Smooth muscle cell of the brain vasculature (primary cell): ENCODE measurements at places on chromosomes 16 and 17.

DNA sequence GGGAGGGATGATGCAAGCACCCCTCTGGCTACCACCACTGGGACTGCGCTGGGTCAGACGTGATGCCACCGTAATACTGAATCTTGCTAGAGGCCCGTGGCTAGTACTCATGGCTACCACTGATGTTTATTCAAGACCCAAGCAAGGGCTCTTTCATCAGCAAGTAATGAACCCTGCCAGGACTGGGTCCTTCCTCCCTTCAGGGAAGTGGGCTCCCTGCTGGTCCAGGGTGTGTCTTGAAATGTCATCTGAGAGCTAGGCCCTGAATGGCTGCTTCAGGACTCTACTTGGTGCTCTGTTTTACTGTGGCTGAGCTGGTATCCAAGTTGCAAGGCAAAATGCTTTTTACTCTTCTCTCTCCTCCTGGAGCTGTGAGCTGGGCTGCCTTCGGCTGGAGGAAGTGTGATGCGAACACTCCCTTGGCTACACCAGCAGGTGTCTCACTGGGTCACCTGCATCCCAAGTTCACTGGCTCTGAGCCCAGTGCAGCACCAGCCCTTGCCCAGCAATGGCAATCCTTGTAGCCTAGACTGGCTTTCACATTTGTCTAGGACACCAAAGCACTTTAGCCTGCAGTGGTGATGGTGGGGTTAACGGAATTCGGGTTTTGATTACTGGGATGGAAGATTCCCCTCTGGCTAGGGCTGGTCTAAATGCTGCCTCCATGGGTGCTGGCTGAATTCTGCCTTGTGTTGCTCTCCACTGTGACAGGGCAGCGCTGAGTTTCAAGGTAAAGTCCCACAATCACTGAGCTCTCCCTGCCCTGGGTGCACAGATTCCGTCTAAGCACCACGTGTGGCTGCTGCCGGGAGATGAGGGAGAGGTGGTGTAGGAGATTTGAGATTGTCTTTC lies 98.6 kb downstream of the USP22 start:
- no peak for DNase-seq

GRCh38 chr16:57538235-57538721 lies 1.9 kb upstream of the CCDC102A start:
- DNase-seq, result no peak

- no peak for DNase-seq
Observed at GRCh38 chr16:17076818-17077498, 393.8 kb downstream of the XYLT1 start.

GRCh38 chr17:78925234-78925633 lies at the start of gene TIMP2:
TSS of gene TIMP2 (minus strand) at chr17:78925387. CDS start at chr17:78925088, 299 bp downstream.
- no peak for DNase-seq

DNA sequence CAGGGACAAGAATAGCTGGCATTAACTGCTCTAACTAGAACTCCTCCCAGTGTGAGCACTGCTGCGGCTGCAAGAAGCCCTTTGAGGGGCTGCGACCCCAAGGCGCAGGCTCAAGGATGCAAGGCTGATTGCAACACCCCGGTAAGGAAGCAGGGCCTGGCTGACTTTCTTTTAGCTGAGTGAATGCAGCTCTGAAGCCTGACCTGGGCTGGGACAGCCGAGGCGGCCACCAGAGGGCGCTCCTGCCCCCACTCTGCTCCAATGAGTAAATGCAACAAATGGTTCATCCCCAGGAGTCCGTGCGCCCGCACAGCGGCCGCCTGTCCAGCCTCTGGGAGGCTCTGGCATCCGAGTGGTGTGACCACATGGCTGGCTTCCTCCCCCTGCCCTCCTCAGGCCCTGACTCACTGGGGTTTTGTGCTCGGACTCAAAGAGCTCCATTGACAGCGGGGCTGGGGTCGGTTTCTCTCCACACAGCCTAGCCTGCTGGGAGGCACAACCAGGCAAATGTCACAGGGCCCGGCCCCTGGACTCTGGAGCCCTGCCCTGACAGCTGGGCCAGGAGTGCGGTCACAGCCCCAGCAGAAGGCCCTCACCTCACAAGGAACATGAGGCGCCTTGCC lies at the start of gene SMIM5:
SMIM5 (plus strand) TSS at position 572 of the 623 bp plus-strand sequence. CDS start 6,768 bp downstream, outside the sequence.
- DNase-seq, result peak; percentile 82

DNA sequence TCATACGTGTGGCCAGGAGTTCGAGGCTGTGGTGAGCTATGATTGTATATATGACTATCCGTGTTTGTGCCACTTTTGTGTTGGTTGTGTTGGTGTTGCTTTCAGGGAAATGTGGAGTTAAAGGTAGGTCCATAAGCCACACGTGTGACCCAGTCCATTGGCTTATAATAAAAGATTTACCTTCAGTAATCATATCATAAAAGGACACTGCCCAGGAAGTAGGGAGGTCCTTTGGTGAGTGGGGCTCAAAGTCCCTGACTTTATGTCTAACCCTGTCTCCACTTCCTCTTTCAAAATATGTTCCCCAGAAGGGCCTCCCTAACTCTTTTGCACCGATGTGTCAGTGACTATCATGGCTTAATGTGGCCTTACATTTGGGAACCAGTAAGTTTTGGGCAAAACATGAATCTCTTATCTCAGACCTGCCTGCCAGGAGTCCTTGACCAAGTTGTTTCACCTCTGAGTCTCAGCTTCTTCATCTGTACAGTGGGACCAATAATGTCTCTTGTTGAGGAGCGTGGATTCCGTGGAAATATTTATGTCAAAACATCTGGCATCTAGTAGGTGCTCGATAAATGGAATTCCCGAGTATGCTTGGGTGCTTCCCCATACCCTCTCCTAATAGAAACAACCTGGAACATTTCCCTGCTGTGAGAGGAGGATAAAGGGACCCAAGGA lies 4.8 kb downstream of the TNP2 start:
- DNase-seq, result no peak

GRCh38 chr17:40718930-40719329 lies 15.4 kb upstream of the KRT24 start:
- DNase-seq, result no peak

- DNase-seq, result no peak
Observed at GRCh38 chr17:18182978-18183333, 672 bp upstream of the ALKBH5 start.

GRCh38 chr17:58289869-58290268 lies 9.1 kb upstream of the MPO start:
- DNase-seq, result no peak

DNA sequence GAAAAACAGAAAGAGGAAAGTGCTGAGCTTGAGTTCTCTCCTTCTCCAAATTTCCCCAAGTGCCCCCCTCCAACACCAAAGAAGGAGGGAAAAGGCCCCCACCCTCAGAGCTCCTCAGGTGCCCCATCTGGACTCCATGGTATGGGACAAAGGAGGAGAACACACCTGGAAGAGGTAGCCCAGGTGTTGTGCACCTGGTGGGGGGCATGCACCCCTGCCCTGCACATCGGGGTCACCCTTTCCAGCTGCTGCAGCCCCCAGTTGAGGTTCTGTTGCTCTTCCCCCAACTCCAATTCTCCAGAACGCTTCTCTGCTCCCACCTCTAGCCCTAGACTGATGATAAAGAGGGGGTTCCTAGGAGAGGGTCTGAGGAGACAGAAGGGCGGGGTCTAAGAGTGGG lies 3.0 kb upstream of the COL1A1 start:
- no peak for DNase-seq

- DNase-seq, result no peak
Observed at GRCh38 chr17:5473906-5474305, 5.1 kb upstream of the DHX33 start.

DNA sequence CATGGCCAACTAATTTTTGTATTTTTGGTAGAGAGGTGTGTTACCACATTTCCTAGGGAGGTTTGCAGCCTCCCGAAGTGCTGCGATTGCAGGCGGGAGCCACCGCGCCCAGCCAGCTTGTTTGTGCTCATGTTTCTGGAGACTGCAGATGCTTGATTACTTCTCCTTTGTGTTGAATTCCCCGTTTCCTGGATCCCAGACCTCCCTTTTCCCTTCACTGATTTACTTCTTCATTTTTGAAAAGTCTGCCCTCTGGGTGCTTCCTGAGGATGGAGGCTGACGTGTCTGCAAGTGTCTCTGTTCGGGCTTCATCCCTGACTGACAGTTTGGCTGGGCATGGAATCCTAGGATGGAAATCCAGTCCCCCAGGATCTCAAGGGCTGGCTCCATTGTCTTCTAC lies 7.0 kb upstream of the TRIM47 start:
- no peak for DNase-seq

- DNase-seq, result no peak
Observed at GRCh38 chr16:282491-282890, 473 bp upstream of the PDIA2 start.

DNA sequence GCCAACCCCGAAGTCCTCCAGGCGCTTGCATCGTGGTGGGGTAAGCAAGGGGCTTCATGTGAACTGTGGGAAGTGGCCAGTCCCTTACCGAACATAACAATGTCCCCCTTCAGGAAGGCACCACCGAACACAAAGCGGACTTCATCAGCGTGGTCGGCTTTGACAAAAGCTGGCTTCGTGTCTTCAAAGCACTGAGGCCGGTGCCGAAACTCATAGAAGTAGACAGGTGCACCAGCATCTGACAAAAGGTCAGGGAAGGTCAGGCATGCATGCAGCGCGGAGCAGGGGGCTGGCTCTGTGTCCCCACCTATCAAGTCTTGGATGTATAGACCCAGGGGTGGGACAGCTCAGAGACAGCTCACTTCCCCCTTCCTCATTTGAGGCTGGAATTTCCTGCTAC lies 16.6 kb upstream of the CES1 start:
- DNase-seq, result no peak

DNA sequence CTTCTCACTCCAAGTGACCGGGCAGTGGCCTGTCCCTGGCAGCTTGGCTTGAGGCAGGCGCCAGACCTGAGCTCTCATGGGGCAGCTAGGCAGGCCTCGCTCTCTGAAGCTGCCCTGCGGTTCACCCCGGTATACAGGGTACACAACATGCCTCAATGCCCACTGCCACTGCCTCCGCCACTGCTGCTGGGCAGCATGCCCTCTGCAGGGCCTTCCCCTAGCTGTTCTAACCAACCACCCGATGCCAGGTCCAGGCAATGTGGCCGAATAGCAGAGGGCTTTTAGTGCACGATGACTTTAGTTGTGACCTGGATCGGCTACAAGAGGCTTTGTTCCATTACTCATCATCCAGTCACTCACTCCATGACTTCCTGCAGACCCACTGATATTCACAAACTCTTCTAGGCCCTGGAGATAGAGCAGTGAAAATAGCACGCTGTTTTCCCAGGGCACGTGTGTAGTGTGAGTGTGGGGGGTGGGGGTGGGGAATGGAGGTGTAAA lies 19.7 kb downstream of the CDC42EP4 start:
- DNase-seq, result no peak

GRCh38 chr16:54694651-54695050 lies 236.0 kb upstream of the IRX5 start:
- no peak for DNase-seq

DNA sequence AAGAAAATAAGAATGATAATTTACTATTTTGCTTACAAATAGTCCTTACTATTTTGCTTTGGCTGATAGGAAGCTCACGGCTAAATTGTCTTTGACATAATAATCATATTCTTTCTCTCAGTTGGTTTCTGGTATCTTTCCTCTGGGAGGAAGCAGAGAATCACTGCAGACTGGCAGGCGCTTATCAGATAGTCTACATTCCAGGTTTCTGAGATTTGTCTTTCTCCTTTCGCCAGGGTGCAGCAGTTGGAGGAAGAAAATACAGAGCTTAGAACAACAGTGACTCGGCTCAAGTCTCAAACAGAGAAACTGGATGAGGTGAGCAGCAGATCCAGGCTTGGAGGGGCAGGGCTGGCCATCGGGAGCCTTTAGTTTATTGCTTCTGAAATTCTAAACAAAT lies 136.1 kb downstream of the RAB11FIP4 start:
- DNase-seq, result no peak

DNA sequence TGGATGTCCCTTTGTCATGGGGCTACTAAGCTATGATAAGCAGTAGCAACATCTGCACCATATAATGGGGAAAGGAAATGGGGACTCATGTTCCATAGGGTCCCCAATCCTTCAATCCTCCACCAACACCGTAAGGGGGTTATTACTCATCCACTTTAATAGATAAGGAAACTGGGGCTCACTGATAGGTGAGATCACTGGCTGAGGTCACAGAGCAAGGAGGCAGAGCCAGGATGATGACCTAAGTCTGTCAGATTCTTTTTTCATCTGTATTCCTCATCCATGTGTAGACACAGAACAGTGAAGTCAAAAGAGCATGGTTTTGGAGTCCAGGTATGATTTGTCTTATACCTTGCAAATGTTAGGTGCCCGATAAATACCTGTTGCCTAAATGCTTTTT lies 10.5 kb upstream of the ADAMTS18 start:
- DNase-seq, result no peak

GRCh38 chr16:28003923-28004322 lies 59.6 kb downstream of the GSG1L start:
- DNase-seq, result no peak

- DNase-seq, result no peak
Observed at GRCh38 chr17:17988427-17988945, 15.8 kb downstream of the DRC3 start.

DNA sequence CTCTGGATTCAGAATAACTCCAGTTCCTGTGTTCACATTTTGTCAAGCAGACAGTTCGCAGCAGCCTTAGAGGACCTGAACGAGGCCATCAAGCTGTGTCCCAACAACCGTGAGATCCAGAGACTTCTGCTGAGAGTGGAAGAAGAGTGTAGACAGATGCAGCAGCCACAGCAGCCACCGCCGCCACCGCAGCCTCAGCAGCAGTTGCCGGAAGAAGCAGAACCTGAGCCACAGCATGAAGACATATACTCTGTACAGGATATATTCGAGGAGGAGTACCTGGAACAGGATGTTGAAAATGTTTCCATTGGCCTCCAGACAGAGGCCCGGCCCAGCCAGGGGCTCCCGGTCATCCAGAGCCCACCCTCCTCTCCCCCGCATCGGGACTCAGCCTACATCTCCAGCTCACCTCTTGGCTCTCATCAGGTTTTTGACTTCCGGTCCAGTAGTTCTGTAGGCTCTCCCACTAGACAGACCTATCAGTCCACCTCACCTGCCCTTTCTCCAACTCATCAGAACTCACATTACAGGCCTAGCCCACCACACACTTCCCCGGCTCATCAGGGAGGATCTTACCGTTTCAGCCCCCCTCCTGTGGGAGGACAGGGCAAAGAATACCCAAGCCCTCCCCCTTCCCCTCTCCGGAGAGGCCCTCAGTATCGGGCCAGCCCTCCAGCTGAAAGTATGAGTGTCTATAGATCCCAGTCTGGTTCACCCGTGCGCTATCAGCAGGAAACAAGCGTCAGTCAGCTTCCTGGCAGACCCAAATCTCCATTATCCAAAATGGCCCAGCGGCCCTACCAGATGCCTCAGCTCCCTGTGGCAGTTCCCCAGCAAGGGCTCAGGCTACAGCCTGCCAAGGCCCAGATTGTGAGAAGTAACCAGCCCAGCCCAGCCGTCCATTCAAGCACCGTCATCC lies 25.9 kb downstream of the CYB561 start:
- DNase-seq, result no peak

- DNase-seq, result no peak
Observed at GRCh38 chr17:8889458-8890210, 22.2 kb upstream of the PIK3R6 start.

- DNase-seq, result peak; percentile 44
Observed at GRCh38 chr17:8894673-8895578, 27.5 kb upstream of the PIK3R6 start.
